Activated CD4-positive, alpha-beta T cell treated with anti-CD3 and anti-CD28 coated beads, Interleukin-2, Interleukin-4, amounts not matched to agents 100 ng/mL and 50 ng/mL, durations not matched to agents 16 hours and 8 hours (primary cell): ENCODE measurements at places on chromosomes 7 and 10.

- DNase-seq: no peak
These were observed 2.5 kb upstream of the HABP2 start for GRCh38 chr10:113550365-113550764.

- no peak for DNase-seq
These were observed 62.8 kb upstream of the GPR158 start for GRCh38 chr10:25112016-25112415.

- no peak for DNase-seq
These were observed 149.8 kb downstream of the PTPN20 start for GRCh38 chr10:47060993-47061500.

- DNase-seq: no peak
These were observed 55.7 kb upstream of the MGMT start for GRCh38 chr10:129411393-129411705.

GRCh38 chr7:65915921-65916657 lies 43.2 kb downstream of the VKORC1L1 start:
- DNase-seq: no peak

- no peak for DNase-seq
These were observed 1.3 kb downstream of the HELLS start for GRCh38 chr10:94546901-94547185.

DNA sequence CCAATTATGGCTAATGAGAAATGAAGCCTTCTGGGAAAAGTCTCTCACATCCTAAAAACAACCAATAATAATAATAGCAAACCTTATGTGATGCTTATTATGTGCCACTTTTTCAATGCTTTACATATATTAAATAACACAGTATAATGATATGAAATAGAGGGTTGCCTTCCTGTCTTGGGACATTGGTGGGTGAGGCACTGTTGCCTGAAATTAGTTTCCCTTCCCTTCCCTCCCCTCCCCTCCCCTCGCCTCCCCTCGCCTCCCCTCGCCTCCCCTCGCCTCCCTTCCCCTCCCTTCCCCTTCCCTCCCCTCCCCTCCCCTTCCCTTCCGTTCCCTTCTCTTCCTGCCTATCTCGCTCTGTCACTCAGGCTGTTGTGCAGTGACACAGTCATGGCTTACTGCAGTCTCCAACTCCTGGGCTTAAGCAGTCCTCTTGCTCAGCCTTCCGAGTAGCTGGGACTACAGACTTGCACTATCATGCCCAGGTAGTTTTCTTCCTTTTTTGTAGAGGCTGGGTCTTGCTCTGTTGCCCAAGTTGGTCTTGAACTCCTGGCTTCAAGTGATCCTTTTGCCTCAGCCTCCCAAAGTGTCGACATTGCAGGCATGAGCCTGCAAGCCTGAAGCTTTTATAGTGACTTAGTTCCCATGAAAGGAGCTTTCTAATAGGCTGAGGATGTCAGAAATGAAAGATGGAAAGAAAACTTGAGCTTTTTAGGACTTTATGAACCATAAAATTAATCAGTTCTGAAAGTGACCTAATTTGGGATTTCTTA lies 47.9 kb downstream of the PHTF2 start:
- DNase-seq: no peak

GRCh38 chr7:116429986-116430619 lies 69.4 kb upstream of the CAV2 start:
- no peak for DNase-seq

DNA sequence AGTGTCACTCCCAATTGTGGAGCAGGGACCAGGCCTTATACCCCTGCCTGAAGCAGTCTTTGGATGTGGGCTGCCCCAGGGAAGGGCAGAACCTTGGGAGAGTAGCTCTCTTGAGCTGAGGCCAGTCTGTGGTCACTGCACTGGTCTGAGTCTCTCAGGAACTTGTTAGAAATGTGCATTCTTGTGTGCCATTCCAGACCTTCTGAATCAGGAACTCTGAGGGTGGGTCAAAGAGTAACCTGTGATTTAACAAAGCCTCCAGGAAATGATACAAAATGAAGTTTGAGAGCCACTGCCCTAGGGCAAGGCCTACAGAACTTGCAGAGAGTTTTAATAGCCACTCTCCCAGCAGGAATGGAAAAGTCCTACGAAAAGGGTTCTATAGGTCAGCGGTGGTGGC lies 68.1 kb downstream of the LYZL1 start:
- DNase-seq: no peak

- no peak for DNase-seq
These were observed 303.3 kb downstream of the GPR37 start for GRCh38 chr7:124462249-124462648.

- no peak for DNase-seq
These were observed 14.3 kb upstream of the ELOVL3 start for GRCh38 chr10:102211615-102212299.

DNA sequence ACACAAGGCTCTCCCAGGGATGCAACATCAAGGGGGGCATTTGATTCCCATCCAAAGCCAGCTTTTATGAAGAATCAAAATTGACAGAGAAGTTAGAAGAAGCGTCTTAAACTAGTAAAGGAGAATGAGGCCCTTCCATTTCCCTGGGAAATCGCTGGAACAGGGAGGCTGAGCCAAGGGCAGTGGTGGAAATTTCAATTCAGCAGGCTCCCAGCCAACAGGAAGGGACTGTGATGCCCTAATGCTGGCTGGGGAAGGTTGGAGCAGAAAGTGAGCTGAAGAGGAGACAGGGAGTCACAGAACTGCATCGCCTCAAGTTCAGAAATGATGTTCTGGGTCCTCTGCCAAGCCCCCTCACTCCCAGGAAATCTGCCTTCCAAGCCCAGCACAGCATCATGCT lies 517.3 kb downstream of the GRID1 start:
- DNase-seq: no peak

DNA sequence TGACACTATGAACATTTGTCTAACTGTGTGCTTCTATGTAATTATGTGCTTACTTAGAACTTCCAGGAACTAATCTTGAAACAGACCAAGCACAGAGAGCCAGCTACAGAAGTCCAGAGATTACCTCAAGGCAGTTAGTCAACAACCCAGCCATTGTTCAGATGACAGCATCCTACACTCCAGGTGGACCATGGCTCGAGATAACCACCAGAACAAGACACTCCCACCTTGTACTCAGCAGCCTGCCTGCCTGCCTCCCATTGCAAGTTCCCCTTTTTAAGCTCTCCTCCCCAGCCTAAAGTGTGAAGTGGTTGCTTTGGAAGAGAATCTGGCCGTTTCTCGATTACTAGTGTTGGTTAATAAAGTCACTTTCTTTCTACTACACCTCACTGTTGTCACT lies 1080.6 kb upstream of the LRRN3 start:
- no peak for DNase-seq

DNA sequence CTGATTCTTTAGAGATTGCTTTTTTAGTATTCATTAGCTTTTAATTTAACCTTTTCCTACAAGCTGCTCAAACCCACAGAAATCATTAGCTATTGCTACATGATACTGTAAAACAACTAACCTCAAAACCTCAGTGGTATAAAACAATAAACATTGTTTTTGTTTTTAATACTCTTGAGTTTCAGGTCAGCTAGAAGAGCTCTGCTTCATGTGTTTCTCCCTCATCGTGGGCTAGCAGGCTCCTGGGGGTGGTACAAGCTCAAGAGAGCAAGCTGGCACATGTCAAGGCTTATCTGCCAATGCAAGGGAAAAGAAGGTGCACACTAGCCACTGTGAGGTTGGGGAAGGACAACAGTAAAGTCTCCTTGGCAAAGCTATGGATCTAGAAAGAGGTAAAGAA lies 232.9 kb upstream of the PHF14 start:
- DNase-seq: no peak

DNA sequence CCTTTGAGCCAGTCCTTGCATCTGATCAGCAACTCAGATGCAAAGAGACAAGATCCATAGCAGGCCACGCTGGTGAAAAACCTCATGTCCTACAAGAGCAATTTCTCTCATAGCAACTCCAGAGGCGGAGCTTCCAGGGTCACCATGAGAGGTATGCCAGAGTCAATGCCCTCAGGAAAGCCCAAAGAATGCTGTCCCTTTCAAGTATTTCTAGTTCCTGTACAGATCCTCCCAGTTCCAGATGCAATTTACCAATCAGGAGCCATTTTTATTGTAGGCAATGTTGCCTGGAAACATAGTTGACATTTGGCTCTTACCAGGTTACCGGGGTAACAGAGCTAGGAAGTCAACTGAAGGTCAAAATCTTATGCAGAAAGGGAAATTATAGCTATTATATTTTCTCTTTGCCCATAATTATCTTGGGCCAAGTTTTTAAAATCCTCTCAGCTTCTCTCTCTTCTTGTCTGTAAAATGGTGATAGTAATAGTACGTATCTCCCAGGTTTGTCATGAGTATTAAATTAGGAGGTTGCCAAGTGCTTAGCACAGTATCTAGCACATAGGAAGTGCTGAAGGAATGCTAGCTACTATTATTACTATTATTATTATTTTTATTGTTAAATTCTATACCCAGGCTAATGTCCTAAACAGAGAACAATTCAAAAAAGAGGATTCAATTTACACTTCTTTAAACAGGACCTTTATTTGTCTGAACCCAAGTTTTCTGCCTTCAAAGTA lies 46.3 kb upstream of the TM9SF3 start:
- DNase-seq: no peak

DNA sequence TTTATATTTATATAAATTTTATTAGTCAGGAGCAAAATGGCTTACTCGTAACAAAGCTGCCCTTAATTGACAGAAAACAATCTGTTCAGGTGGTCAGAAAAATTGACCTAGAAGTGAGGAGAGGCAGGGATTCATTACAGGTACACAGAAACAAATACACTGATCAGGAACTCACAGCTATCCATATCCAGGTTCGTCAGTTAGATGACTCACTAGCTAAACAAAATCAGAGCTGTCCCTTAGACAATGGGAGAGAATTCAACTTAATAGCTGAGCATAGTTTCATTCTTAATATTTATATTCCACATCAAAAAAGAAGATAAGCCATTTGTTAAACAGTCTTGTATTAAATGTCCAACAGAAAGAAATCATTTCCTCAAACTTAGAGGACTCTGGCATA lies 41.7 kb downstream of the HYCC1 start:
- DNase-seq: no peak

- no peak for DNase-seq
These were observed 145.0 kb downstream of the PRPF18 start for GRCh38 chr10:13731799-13732198.

DNA sequence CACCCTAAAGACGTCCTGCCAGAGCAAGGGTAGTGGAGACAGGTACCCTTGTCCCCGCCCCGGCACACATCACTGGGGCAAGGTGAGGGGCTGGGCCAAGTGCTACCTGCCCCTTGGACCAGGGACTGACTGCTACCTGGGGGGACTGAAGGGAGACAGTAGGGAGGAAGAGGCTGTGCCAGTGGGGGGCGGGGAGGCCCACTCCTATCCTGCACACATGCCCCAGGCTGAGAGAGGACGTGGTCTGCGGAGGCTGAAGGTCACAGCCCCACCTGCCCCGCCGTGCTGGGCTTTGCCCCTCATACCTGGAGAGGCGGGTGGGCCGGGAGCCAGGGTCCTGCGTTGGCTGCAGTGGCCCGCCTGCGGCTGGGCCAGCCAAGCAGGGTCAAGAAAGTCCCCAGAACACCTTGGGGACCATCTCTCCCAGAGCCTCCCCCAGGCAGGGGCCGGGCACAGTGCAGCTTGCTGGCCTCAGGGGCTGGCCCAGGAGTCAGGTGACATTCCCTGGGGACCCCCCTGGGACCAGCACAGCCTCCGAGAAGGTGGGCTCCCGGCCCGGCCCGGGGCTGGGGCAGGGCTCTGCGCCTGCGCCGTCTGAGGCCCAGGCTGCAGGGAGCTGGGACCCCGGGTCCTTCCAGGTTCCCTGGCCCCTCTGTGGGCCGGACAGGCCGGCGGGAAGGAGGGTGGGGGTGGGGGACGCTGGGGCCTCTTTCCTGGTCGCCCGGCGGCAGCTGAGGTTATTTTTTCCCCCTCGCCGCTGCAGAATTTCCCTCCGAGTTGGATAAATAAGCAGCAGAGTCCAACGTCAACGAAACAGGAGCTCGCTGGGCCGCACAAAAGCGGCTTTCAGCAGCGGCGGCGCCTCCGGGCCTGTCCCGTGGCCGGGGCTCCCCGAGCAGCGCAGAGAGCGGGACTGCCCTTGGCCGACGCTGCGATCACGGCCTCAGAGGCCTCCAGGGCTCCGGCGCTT lies 9.8 kb upstream of the FZD9 start:
- DNase-seq: no peak

DNA sequence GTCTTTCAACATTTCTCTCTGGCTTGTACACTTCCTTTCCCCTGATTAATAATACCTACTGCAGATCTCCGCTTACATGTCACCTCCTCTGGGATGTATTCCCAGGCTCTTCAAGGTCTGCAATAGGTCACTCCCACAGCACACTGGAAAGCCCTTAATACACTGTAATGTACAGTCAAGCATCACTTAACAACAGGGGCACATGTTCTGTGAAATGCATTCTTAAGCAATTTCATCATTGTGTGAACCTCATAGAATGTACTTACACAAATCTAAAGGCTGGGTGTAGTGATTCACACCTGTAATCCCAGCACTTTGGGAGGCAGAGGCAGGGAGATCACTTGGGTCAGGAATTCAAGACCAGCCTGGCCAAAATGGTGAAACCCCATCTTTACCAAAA lies 1.9 kb downstream of the COX15 start:
- DNase-seq: no peak

DNA sequence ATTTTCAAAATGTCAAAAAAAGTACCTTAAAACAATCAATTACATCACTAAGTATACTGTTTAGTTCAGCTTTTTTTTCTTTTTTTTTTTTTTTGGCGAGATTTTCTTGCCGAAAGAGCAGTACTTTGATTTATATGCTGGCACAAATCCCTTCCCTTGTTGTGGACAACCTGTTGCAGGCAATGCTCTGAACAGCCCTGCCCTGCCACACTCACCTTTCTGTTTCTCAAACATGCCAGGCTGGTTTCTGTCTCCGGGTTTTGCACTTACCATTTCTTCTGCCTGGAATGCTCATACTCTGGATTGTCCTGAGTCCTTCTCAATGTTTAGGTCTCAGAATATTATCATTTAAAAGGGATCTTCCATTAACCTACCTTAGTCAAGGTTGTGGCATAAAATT lies 80.4 kb upstream of the JAZF1 start:
- no peak for DNase-seq

- no peak for DNase-seq
These were observed 44.2 kb downstream of the FEZF1 start for GRCh38 chr7:122260336-122260735.

GRCh38 chr7:83439026-83439425 lies 209.9 kb downstream of the SEMA3E start:
- DNase-seq: no peak

- DNase-seq: no peak
These were observed 5.0 kb upstream of the ZNF518A start for GRCh38 chr10:96125142-96125515.

DNA sequence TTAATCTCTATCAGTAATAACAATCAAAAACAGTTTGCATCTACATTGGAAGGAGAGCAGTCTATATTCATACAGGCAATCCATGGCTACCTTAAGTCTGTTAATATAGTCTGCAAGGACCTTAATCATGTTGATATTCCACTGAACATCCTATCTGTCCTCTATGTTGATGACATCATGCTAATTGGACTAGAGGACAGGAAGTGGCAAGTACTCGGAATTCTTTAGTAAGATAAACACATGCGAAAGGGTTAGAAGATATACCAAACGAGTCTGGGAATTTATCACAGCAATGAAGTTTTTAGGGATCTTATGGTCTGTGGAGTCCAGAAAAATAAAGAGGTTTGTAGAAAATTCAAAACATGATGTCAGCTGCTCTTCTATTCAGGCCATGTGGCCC lies 11.3 kb upstream of the SAMD9L start:
- no peak for DNase-seq
